ENCODE measurements at places on chromosomes 7 and 10.

DNA sequence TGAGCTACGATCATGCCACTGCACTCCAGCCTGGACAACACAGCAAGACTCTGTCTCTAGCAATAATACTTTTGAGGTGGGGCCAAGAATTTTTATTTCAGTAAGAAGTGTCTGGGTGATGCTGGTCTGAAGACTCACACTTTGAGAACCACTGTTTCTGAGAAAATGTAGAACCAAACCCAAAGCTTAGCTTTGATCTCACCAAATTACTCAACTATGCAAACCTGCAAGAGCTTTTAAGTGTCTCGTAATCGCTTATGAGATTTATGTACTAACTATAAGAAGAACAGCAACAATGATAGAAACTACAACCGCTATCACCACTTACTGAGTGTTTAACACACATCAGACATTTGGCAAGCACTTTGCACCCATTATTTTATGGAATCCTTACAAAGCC lies 29.5 kb downstream of the APBB1IP start:
- DNase-seq: no peak

DNA sequence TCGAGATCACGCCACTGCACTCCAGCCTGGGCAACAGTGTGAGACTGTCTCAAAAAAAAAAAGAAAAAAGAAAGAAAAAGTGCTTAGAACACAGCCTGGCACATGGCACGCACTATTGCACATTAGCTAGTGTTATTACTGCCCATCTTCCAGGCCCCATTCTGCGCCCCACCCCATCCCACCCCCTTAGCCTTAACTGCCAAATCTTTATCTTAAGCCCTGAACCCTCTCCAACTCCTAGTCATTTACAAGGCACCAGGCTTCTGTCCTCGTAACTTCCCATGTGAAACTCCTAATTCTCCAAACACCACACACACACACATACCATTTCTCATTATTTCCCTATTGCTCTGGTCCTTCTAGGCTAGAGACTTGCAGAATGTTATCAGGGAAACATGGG lies 4.8 kb downstream of the FRAT2 start:
- no peak for DNase-seq

- DNase-seq: no peak
Observed at GRCh38 chr10:94677691-94678090, 5.8 kb upstream of the CYP2C18 start.

DNA sequence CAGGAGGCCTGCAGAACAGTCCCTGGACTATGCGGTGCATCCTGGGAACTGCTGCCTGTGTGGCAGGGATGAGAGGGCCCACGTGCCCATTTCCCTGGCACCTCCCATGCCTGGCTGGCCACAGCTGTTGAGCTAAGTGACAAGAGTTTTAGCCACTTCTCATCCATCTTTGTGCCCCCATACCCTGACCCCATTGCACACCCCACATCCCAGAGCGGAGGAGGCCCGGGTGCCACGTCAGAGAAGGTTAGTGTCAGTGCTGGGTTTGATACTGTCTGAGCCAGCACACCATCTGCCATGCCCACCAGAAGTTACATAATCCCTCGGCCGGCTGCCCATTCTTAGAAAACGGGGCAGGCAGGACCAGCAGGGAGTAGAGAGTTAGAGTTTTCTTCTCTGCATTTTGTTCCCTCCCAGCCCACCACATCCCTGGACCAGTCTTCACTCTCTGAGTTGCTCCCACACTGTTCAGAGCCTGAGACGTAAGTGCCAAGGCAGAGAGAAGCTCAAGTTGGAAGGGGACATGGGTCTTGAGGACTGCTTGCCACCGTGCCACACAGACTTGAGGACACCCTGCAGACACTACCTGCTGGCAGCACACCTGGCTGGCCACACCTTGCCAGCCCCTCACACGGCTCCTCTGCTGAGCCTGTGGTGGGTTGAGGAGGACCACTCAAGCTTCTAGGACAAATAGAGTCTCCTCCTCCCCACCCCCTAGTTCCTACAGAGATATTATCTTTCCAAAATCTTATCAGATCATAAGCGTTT lies 13.1 kb downstream of the UNC5B start:
- DNase-seq: no peak

GRCh38 chr10:19947215-19947614 lies 131.0 kb downstream of the PLXDC2 start:
- no peak for DNase-seq

- no peak for DNase-seq
Observed at GRCh38 chr10:62264702-62265436, 3.8 kb downstream of the RTKN2 start.

GRCh38 chr10:14698111-14698828 lies 76.4 kb downstream of the FAM107B start:
- DNase-seq: no peak

DNA sequence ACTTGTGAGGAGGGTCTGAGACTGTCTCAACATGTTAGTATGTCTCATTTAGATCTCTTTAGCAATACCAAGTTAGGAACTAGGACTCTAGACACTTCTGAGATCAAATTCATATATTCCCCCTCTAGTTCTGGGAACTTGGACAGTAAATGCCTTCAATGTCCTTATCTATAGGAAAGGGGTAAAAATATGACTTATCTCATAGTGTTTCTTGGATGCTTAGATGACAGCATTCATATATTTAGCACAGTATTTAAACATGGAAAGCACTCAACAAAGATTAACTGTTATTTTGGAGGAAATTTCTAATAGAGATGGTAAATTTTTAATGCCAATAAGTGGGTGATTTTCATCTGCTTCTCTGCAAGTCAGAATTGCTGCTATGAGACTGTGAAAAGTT lies 154.6 kb downstream of the CTNNA3 start:
- no peak for DNase-seq

DNA sequence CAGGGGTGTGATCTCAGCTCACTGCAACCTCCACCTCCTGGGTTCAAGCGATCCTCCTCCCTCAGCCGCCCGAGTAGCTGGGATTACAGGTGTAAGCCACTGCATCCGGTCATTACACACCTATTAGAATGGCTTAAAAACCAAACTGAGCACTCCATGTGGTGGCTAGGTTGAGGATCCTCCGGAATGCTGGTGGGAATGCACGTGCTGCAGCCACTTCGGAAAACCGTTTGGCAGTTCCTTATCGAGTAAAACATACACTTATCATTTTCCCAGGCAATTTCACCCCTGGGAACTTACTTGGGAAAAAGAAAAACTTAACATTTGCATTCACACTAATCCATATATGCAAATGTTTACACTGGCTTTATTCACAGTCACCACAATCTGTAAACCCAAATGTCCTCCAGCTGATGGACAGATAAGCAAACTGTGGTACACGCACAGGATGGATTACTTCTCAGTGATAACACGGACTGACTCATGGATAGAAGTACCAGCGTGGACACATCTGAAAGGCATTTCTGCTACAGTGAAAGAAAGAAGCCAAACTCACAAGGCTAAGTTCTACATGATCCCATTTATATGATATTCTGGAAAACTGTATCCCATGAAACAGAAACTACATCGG lies 20.4 kb downstream of the RFC2 start:
- no peak for DNase-seq

- DNase-seq: no peak
Observed at GRCh38 chr7:93150200-93150835, 2.1 kb upstream of the SAMD9L start.

DNA sequence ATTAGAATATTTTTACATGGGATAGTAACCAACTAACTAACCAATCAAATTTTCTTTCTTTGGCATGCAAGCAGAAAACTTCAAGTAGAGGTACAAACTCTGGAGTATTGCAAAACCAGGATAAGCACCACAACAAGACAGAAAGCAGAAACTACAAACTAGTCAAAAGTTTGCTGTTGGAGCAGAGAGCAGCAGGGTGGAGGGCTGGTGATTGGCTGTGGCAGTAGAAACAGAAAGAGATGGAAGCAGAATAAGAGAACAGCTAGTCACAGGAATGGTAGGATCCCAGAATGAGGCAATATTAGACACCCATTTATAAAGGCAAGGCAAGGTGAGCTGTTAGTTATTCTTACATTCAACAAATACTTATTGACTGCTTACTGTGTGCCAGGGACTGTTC lies 6.8 kb upstream of the MACC1 start:
- no peak for DNase-seq

GRCh38 chr10:76114581-76115001 lies 683.2 kb downstream of the LRMDA start:
- DNase-seq: no peak

DNA sequence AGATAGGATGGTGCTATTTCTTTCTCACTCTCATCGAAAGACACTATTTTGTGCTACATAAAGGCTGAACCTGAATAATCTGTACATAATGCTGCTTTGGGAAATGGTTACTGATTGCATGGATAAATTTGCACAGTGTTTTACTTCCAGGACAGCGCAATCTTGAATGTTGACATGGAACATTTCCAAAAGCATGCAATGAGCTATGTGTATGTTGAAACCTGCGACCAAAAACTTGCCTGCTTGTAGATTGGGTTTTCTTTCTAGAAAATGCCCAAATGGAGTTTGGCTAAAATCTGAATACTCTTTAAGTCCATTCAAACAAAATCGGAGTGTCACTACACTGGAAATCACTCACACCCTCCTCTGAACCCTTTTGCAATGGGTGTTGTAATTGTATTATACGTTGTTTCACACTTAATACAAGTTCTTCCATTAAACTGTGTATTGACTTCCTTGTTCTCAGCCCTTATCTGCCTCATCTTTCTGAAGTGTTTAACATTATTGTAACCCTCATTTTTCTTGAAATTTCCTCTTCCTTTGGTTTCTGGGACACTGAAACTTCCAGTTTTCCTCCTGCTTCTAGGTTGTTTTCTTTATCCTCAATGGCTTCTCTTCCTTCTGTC lies 73.7 kb upstream of the CAPZA2 start:
- no peak for DNase-seq

DNA sequence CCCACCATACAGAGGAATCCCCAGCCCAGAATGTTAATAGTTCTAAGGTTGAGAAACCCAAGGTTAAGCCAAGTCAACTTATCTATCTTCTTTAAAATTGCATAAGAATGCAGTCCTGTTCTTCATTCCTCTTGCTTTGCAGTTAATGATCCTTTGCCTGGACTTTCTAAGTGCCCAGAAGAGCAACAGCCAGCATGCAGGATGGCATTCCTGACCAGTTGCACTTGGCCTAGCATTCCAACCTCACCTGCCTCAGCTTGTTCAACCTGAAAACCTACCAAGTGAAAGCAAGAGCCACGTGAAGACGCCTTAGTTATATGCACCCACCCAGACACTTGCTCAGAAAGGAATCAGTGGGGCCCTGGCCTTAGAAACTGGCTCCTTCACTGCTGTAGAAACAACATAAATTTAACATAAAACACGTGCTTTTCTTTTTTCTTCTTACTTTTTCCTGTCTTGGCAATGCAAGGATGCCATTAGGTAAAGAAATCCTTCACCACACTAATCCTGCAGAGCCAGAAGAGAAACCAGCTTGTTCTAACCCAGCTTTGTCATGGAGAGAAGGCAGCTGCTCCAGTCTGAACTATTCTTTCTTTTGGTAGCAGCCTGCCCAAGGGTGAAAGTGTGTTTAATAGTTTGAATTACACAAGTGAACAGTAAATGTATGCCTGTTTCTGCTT lies 25.0 kb downstream of the EGFR start:
- no peak for DNase-seq

DNA sequence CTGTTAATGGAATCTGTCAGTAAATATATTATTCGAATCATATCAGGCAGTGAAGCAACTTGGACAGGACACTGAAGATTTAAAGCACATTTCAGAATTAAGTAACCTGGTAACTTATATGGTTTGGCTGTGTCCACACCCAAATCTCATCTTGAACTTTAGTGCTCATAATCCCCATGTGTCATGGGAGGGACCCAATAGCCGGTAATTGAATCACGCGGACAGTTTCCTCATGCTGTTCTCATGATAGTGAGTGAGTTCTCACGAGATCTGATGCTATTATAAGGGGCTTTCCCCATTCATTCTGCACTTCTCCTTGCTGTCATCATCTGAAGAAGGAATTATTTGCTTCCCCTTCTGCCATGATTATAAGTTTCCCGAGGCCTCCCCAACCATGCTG lies 83.2 kb upstream of the COL1A2 start:
- DNase-seq: no peak

- no peak for DNase-seq
Observed at GRCh38 chr7:122457969-122458368, 153.4 kb upstream of the FEZF1 start.

- DNase-seq: no peak
Observed at GRCh38 chr10:132174237-132174636, 12.5 kb upstream of the DPYSL4 start.

- no peak for DNase-seq
Observed at GRCh38 chr7:54839575-54840213, 80.7 kb upstream of the SEC61G start.

- no peak for DNase-seq
Observed at GRCh38 chr7:90232430-90232829, 12.5 kb upstream of the CFAP69 start.

DNA sequence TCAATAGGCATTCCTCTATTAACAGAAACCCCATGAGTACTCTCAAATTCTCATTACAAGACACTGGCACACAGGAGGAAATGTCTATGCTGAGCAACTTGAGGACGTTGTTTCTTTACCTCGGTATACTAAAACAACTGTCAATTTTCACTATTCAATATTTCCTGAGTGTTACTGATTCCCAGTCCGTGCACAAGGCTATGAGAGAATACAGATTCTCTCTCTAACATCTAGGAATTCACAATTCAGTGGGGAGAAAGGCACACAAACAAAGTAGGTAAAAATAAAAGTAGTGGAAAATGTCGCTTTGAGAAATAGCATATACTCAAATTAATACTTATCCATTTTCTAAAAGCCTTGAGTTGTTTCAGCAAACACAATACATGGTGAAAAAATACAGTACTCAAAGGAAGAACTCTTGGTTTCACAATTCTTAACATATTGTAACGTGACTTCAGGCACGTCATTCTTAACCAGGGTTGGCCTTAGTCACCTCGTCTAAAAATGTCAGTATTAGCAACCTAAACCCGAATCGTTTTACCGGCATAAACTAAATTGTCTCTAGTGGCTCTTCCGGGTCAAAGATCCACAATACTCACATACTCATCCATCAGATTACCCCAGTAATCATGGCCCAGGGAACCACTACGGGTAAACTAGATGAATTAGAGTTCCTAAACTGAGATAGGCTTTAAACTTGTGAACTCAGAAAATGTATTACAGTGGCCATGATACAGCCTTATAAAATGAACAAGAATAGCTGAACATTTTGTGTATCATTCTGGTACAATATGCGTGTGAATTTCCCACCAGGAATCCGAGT lies 1.5 kb downstream of the IPMK start:
- peak; percentile 28 for DNase-seq

- DNase-seq: no peak
Observed at GRCh38 chr7:113996405-113996804, 77.6 kb upstream of the PPP1R3A start.

DNA sequence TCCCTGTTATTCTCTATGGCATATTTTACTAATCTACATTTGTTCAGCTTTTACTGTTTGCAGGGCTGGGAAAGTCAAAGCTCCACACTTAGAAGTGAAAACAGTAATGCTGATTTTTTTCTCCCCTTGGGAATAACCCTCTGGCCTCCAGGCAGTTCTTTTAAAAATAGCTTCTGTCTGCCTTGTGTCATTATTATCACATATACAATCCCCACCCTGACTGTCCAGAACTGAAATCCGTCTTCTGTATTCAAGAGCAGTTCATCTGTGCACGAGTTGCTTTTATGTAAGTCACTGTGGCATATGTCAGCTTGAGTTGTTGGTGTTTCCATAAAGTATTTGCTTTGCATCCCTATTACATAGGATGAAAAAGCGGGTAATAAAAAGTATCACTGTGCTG lies 1221.1 kb upstream of the CELF2 start:
- DNase-seq: no peak

- DNase-seq: no peak
Observed at GRCh38 chr7:109950821-109951564, 1139.9 kb upstream of the LRRN3 start.
